Activated gamma-delta T cell treated with Interleukin-2 at 50 U/mL for 16 hours (primary cell): ENCODE measurements at places on chromosomes 6 and 20.

GRCh38 chr20:5118220-5119142, 1.3 kb downstream of the PCNA start:
- no peak for DNase-seq

- DNase-seq, result no peak
Measured at GRCh38 chr20:49291200-49291599, 13.3 kb upstream of the ZNFX1 start.

DNA sequence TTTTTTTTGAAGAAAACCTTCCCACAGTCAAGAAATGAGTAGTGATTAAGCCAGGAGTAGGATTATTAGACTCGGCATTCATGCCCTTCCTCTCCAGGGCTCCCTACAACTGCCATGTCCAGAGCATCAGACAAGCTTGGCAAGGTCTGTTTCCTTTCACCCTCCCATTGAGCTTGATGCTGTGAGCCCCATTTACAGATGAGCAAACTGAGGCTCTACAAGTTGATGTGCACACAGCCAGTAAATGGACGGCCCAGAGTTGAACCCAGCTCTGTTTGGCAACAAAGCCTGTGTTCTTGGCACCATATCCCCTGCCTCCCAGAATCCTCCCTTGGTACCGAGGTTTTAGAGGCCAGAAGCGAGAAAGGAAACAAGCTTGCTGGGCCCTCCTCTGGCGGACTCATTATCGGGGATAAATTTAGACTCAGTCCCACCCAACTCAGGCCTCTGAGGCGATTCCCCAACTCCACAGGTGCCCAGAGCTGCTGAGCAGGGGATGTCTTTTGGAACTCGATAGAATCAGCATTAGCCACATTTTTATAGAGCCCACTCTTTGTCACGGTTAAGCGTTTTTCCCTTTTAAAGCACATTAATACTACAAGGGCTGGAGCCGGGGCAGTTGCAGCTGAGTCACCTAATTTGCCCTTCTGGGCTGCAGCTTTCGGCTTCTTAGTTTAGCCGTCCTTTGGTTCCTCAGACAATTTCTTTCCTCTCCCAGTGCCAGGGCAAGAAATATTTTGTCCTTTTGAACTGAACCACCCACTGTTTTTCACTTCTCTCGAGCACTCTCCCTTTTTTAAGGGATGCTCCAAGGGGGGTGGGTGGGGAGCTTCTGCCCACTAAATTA, 23.0 kb upstream of the NFATC2 start:
- DNase-seq, result no peak

DNA sequence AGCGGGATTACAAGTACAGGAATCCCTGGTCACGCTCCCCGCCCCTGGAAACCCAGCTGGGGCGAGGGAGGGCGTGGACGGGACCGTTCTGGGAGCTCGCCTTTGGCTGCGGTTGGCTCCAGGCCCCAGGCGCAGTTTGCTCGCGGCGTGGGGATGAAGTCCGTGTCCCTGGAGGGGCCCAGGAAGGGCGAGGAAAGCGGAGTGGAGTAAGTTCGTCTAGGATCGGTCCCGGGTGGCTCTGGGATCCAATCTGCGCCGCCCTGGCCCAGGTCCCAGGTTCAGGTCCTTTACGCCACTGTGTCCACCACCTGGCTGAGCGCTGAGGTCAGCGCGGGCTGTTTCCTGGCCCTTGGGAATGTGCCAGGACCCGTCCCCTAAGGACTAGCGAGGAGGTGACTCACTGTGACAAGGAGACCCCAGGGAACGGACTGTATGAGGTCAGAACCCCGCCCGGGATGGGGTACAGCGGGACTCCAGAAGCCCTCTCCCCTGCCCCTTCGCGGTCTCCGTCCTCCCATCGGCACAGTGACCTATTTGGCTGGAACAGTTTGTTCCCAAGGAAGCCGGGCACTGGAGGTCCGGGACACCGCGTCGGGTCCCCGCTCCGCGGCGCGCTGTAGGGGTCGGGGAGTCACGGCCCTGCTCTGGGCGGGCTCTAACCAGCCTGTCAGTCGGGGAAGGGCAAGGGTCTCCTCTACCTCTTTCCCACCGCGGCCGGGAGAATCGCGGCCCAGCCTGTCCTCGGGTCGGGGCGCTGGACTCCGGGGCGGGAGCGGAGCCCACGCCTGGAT, 724 bp downstream of the CDKN1A start:
- peak; percentile 11 for DNase-seq

DNA sequence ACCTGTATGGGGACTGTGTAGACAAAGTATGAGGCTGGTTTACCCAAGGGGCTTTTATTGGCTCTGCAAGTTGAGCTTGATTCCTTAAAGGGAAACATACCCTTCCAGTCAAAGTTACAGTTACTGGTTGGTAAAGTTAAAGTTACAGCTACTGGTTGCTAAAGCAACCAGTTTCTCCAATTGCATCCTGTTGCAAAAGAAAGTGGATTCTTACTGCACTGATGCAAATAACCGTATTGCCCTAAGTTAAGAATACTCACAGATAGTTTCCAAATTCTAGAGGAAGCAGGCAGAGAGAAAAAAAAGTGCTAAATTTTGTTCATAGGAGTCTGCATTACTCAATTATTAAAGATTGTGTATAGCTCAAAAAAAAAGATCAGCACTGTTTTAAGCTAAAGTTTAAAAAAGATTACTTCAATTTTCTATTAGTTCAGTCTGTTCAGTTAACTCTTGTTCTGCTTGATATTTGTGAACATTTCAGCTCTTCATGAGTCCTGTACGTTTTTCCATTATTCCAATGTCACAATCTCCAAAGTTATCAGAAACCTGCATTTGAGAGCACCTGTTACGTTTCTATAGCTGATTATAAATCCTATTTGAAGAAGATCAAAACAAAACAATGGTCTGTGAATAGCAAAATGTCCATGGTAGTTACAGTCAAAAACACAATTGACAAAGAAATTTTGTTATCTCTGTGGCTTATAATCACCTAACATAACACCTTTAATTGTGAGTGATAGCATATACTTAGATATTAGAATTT, 8.6 kb upstream of the IL22RA2 start:
- DNase-seq, result no peak

DNA sequence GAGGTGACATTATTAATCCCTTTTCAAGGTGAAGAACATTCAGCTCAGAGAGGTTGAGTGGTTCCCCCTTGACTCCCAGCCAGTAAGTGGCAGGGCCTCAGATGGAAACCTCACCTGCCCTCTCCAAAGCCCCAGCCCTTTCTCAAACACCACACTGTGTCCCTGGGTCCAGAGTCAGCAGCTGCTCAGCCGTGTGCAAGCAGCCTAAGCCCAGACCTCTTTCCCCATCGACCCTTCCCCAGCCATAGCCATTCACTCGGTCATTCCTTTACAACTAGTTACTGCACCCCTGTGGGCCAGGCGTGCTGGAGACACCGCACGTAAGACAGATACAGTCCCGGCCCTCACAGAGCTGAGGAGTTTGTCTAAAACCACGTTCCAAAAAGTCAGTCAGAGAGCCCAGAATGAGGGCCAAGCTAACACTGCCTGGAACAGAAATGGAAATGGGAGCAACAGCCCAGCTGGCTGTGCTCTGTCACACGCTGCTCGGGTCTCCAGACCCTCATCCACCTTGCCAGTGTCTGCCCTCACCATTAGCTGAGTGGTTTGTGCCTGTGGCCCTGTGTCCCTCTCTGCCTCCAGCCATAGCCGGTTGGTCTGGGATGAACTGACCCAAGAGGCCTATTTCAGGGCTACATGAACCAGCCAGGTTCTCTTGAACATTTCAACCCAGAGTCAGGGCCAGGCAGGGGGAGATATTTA, 29.6 kb downstream of the ZC3H12D start:
- DNase-seq, result no peak

GRCh38 chr20:62214067-62214466, 6.0 kb downstream of the HRH3 start:
- DNase-seq, result no peak

- no peak for DNase-seq
Measured at GRCh38 chr6:143074101-143074500, 13.4 kb downstream of the AIG1 start.

DNA sequence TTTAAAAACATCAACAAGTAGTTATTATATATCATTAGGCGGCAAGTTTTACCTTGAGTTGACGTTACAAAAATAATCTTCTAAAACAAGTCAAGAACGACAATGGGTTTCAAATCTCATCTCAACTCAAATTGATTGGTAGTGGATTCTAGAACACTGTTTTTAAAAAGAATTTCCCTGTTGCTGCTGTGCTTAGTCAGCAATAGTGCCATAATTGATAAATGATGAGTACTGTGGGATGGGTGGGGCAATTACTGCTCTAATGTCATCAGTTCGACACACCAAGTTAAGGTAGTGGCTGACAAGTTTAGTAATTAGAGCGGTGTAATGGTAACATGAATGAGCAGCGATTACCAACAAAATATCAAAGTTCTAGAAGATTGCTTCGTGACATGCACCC, 73.4 kb upstream of the HTR1B start:
- no peak for DNase-seq

- DNase-seq, result no peak
Measured at GRCh38 chr20:38423541-38423940, 11.6 kb downstream of the SNHG17 start.

- no peak for DNase-seq
Measured at GRCh38 chr6:170067923-170068360, 222.9 kb downstream of the DLL1 start.

DNA sequence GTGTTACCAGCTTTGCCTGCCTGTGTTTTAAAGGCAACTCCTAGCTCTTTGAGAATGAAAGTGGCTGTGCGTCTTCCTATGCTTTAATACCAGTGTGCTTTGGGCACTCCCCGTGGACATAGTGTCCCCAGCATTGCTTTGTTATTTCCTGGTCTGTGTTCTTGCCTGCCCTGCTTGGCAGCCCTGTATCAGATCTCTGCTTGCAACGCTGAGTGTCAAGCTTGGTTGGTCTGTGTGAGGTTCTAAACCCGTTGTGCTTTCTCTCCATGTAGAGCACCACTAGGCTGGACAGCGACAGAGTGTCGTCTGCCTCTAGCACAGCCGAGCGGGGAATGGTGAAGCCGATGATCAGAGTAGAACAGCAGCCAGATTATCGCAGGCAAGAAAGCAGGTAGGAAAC, 80.2 kb downstream of the AFDN start:
- DNase-seq, result no peak

GRCh38 chr6:109183109-109183650, 87.9 kb downstream of the CEP57L1 start:
- DNase-seq, result no peak

- no peak for DNase-seq
Measured at GRCh38 chr20:10131732-10132345, 86.8 kb upstream of the SNAP25 start.

- DNase-seq, result no peak
Measured at GRCh38 chr6:37695857-37696219, 1.8 kb downstream of the MDGA1 start.

DNA sequence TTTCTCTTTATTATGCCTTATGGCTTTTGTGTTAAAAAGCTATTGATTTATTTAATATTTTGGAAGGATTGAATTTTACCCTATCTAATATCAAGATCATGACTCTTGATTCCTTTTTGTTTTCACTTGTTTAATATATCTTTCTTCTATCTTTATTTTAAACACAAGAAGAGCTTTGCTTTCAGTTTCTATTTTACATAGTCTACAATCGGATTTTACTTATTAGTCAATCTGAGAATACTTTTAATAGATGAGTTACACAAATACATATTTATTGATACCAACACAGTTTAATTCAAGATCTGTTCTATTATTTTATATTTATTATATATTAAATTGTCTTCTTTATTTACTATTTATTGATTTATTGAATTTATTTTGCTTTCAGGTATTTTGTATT, 218.8 kb downstream of the ESR1 start:
- DNase-seq, result no peak

- DNase-seq, result no peak
Measured at GRCh38 chr6:45830441-45831139, 185.1 kb downstream of the CLIC5 start.

- no peak for DNase-seq
Measured at GRCh38 chr6:81940451-81940985, 188.0 kb upstream of the TENT5A start.

DNA sequence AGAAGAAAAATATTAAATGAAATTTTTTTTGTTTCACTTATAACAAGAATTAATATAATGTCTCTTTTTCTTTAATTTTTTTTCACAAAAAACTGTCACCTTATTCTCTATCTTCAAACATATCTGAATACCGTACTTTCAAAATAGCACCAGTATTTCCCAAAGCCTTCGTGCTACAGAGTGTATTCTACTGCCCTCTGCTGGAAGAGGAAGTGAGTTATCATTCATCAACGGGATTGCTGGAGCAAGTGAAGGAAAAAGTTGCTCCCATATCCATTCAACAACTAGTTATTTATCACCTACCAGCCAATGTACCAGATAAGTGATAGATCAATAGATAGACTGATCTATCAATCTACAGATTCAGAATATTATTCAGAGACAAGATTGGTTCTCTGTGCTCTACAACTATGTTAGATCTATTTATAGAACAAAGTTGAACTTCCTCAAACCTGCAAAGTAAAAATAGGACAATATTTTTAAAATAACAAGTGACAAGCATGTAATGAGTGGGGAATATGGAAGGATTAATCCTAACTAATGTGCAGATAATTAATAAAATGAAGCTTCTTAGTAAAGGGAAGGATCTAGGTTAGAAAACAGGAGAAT, 26.7 kb upstream of the TFAP2B start:
- DNase-seq, result no peak

GRCh38 chr6:107532706-107533105, 42.8 kb downstream of the SOBP start:
- DNase-seq, result no peak

DNA sequence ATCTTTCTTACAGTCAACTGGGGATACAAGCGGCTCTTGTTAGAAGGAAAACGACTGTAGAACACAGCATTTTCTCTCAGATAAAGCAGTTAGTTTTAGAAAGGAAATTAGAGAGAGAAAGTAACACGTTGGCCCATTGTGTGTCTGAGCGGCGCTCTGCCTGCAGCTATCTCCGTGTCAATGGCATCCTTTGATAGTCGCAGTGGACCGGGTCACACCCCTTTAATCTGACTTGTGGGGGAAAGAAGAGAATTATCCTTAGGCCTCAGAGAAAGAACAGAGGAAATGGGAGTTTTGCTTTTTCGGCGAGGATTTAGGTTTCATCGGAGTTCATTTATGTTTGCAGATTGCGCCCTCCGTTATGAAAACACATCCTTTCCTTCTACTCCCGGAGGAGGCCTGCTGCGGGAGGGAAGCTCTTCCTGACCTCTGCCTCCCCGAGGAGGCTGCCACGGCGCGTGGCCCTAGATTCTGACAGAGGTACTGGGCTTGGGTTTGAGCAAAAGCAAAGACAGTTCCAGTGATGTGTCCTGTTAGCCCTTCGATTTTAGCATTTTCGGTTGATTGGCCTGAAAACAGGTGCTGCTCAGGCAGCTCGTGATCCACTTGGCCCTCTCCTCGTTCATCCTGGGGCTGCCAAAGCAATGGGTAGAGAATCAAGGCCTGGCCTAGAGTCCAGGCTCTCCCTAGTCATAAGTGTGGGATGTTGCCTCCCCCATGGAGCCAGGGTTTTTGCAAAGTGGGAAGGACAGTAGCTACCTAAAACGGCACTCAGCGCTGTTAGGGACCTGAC, 74.9 kb downstream of the ZDHHC14 start:
- DNase-seq, result no peak

DNA sequence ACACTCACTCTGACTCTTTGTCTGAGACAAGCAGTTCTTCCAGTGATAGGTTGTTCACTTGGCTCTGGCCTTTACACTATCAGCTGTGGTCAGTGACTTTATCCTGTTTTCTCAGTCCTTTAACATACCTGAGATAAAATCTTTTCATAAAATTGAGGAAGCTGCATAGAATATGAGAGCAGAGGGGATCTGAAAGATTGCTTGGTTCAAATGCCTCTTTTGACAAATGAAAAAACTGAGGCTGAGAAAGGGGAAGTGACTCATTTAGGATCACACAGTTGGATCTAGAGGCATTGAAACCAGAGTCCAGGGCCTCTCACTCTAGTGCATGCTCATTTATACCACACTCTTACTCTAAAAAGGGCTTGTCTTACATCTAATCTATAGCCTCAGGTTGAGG, 277.0 kb upstream of the TBX18 start:
- DNase-seq, result no peak
